ENCODE measurements at places on chromosomes 5 and 9.

- no peak for DNase-seq
Observed at GRCh38 chr5:118967059-118967508, 21.3 kb downstream of the DTWD2 start.

DNA sequence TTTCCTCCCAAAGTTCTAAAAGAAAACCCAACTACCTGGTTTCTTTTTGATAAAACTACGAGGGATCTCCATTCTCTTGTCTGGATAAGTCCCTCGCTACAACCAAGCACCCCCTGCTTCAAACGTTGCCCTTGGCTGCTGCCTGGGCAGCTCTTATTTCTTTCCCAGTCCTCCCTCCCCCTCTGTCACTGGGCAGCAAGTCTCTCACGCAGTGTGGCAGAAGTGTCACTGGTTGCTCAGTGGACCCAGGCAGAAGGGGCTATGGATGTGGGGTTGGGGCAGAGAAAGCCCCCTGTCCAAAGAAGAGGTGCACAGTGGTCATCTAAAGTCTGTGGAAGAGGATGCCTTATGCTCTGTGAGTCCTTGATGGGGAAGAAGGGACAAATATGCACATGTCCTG, 7.2 kb upstream of the SMIM32 start:
- DNase-seq: no peak

- DNase-seq: peak; percentile 96
Observed at GRCh38 chr9:78713614-78714405, 416.9 kb downstream of the PSAT1 start.

DNA sequence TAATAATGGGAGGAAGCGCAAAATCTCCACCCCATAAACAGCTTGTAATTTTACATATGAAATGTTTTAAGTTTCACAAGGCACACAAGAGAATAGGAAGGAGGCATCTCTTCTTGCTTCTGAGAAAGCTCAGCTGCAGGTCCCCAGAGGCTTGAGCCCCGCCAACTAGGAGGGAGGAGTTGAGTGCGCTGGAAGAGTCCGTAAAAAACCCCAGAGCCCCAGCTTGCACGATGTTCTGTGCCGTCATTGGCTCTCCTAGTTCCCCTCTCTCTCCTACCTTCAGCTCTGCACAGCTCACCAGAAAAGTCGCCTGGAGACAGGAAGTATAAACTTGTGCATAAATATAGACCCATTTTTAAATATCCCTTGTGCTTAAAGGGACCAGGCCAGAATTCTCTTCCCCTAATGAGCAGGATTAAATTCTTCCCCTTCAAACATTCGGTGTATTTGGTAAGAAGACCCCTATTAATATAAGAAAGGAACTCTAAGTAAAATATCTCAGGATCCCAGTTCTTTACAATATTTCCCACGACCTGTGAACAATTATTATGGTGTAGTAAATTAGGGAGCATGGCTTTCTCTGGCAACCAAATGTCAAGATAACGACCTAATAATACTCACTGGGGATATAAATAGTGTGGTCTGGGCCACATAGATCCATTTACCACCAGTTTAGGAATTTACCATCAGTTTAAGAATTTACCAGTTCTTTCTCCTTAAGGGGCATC, 13.7 kb downstream of the GLRX start:
- DNase-seq: peak; percentile 74

DNA sequence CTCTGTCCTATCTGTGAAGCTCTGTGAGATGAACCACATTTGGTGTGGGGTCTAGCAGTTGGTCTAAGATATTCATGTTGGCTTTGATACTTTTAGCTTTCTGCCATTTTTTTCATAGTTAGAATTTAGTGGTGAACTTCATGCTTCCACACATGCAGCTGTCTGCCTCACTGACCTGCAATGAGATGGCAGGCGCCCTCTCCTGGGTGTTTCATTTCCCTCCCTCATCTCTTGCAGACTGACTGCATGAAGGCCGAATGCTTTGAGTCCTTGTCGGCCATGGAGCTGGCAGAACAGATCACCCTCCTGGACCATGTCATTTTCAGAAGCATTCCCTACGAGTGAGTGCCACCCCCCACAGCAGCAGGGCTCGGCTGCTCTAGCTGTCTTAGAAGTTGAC, 26.1 kb upstream of the CKMT2 start:
- no peak for DNase-seq

DNA sequence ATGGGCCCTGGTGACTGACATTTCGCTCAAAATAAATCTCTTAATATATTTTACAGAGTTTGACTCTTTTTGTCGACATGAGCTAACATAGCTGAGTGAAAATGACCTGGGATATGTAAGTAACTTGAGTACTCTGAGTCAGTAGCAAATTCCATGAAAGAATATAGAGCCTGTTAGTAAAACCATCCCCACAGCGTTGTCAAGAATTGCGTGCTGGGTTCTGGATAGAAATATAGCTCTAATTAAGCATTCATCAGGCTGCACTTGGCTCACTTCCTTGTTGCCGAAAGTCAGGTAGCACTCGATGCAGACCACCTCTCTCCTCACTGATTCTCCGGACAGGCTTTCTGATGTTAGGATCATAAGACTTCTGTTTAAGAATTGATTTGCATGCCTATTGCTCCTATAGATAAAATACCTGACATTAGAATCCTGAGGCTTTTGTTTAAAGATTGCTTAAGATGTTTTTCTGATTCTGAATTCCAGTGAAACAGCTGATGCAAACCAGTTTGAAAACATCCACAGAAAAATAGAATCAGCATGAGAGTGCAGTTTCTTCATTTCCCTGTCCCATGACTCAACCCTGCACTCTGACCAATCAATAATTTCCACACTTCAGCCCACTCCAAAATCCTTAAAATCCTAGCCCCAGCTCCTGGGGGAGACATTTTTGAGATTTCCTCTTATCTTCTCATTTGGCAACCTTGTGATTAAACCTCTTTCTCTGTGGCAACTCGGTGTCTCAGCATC, 310.6 kb downstream of the DIRAS2 start:
- peak; percentile 78 for DNase-seq

GRCh38 chr5:95975703-95976102, 14.1 kb upstream of the ELL2 start:
- DNase-seq: no peak

DNA sequence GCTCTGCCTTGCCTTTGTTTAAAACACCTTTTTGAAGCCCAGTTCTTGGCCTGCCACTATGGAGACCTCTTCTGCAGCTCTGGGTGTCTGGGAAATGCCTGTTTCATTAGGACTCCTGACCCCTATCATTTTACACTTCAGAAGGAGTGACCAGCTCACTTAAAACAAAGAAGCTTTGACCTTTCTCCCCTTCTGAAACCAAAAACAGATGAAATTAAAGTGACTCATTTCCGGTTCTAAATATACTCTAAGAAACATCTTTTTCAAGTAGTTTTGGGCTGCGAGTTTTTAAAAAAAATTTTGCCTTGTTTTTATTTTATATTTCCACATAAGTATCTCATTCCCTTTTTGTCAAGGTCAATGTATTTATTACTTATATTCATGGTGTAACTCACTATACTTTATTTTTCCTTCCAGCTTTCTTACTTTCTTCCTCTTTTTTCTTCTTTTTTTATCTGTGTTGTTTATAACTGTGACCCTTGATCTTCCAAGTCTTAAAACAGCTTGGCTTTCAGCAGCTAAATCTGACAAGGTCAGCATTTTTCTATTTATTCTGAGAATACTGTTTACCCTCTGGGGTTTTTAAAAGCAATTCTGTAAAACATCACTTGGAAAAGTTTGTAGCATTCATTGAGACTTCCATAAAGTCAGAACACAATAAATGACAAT, 672.9 kb downstream of the NR2F1-AS1 start:
- peak; percentile 24 for DNase-seq
